ENCODE measurements at places on chromosomes 7 and 10.

GRCh38 chr7:156504687-156505545 lies 135.7 kb upstream of the RNF32 start:
- no peak for DNase-seq

- DNase-seq, result no peak
Measured at GRCh38 chr10:35212856-35213255, 86.2 kb downstream of the CREM start.

DNA sequence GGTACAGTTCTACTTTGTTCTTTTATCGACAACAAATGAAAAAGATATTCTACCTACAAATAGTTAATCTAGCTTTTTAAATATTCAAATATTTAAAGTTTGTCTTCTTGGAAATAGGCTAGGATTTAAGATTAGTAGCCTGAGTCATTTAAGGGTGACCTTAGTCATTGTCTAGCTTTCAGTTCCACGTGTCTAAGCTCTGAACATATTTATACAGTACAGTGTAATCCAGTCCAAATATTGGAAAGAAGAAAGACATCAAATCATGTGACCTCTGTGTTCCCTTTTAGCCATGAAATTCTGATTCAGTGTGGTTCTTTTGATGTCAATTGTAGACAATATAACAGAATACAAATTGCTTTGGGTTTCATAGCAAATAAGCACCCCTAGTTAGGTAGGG lies 121.1 kb downstream of the MALRD1 start:
- no peak for DNase-seq

GRCh38 chr7:15831606-15832005 lies 145.1 kb upstream of the MEOX2 start:
- no peak for DNase-seq

DNA sequence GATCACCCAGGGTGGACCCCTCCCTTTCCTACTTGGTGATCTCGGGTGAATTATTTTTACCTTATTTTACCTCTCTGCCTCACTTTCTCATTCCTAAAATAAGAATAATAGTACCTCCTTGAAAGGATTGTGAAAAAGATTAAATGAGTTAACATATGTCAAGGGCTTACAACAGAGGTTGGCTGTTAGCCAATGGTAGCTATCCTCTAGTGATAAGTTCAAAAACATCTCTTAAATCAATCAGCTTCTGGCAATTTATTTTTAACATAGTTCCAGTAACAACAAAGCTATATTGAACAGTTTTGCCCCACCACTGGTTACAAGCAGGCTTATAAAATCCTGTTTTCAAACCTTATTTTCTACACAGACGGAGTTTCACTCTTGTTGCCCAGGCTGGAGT lies 45.4 kb downstream of the TMEM168 start:
- no peak for DNase-seq

GRCh38 chr7:74579800-74580685 lies 77.5 kb upstream of the GTF2I start:
- DNase-seq, result no peak

DNA sequence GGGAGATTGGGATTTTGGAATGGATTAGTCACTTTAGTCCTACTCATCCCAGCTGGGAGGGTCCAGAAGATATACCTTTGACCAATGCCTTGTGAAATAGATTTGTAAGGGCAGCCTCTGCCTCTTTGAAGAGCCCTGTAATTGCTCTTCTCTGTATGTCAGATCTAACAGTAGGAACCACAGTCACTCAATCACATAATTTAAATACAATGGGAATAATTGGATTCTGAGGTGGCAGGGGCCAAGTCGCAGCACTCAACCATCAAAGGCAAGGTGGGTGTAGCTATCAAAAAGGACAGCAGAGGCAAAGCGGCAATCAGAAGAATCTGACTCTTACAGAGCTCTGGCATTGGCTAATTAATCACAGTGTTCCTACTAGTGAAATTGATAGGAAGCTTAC lies 650.9 kb upstream of the ANKRD30A start:
- no peak for DNase-seq

DNA sequence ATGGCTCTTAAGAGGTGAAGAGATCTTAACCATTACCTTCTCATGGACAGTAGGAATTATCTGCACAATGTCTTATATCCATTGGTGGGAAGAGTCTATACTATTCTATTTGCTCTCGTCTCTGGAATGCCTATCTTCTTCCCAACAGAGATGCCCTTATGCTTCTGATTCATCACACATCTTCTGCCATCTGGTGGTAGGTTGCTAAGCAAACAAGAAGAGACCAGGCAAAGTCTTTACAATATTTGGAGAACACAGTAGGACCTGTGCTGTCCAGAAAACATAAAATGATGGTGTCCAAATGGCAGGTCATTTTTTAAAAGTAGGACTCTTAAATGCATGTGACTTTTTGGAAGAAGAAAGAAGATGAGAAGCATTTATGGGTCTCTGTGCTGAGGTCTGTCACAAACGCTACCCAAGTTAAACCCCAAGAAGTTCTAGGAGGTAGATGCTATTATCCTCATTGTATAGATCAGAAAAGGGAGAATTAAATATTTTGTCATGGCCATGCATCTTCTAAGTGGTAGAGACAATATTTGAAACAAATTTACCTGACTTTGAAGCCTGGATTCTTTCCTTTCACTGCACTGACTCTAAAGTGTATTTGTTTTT lies 67.8 kb upstream of the NXPH1 start:
- peak; percentile 24 for DNase-seq

DNA sequence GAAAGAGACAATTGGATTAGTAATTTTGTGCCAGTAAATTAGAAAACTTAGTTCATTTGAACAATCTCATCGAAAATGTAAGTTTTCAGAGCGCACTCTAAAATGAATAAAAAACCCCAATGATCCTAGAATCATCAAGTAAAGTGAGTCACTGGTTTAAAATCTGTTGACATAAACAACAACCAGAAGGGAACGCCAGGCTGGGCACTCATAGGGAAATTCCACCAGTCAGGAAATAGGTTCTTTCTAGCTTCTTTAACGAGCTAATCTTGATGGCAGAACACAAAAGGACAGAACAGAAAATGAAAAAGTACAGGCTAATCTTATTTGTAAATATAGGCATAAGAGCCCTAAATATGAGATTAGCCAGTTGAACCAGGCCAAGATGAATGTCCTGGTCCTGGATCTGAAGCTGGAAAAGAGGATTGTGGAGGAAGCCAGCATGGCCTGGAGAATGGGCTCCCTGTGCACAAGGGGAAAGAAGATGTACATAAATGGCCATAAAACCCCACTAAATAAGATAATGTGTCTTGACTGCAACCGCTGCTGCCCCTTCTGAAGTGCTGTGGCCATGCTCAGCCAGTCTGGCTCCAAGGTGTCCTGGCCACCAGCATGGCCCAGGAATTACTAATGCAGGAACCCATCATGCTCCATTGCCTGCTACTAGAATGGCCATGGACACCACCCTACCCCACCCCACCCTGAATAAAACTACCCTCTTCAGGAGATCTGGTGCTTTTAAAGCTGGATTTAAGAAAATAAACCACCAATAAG lies 114.0 kb downstream of the WDFY4 start:
- DNase-seq, result no peak

DNA sequence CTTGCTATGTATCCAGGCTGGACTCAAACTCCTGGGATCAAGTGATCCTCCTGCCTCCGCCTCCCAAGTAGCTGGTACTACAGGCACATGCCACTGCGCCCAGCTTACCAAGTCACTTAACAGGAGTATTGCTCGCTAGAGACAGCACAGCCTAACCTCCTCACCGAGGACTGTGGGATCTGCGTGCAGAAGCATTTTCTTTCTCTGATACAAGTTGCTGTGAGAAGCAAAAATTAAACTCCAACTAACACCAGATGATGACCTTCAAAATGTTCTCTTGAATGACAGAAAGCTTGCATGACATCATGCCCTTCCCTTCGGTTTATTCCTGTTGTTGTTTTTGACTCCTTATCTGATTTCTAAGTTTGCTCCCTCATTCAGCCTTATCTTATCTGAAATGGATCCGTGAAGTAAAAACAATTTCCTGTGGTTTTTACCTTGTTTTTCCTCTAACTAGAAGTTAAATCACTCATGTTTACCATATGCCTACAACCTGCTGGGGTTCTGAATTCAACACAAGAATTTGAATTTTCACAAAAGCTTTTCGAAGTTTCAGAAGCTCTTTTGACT lies 94.4 kb upstream of the KIF5B start:
- no peak for DNase-seq

- DNase-seq, result no peak
Measured at GRCh38 chr10:71641449-71641848, 78.1 kb downstream of the C10orf105 start.

DNA sequence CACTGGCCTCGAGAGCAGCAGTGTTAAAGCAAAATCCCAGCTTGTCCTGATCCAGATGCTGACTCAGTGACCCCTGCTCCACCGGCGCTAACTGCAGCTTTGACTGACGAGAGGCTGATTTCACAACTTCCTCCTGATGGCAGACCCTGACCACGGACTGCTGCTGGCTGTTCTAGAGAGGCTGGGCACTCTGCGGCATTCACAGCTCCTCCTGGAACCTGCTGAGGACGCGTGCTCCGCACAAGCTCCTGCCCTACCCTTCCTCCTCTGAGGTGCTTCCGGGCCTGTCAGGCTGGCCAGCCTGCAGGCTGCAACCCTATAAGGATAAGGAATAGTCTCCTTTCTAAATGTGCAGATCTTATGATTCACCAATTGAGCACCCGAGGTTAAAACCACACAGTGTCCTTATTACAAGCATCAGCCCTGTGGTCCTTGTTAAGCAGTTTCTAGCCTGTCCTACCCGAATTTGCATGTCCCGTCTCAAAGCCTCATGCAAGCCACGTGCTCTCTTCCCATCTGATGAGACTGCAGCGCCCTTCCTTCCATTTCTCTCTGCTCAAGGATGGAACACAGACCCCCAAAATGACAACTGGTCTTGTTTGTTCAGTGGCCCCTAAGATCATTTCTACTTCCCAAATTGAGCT lies 35.5 kb upstream of the NCAPG2 start:
- DNase-seq, result no peak

- DNase-seq, result no peak
Measured at GRCh38 chr10:99233689-99234037, 2.0 kb downstream of the HPSE2 start.

GRCh38 chr10:22230158-22230833 lies 12.5 kb upstream of the EBLN1 start:
- peak; percentile 35 for DNase-seq

DNA sequence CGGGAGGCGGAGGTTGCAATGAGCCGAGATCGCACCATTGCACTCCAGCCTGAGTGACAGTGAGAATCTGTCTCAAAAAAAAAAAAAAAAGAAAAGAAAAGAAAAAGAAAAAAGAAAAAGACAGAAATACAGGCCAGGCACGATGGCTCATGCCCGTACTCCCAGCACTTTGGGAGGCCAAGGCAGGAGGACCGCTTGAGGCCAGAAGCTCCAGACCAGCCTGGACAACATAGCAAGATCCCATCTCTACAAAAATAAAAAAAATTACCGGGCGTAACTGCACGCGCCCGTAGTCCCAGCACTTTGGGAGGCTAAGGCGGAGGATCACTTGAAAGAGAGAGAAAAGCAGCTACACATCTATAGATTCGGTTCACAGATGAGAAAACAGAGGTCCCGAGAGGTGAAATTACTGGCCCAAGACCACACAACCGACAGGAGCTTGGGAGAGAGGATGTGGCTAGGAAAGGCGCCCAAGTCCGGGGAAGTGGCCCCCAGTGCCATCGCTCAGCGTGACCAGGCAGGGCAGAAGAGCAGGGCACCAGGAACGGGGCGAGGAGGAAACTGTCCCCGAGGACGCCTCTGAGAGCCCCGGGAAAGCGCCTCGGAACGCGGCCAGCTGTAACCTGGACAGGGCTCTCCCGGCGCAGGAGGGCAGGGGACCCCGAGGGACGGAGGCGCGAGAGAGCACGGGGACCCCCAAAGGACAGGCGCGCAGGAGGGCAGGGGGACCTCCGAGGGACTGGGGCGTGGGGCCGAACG lies 612 bp downstream of the SNX8 start:
- no peak for DNase-seq

DNA sequence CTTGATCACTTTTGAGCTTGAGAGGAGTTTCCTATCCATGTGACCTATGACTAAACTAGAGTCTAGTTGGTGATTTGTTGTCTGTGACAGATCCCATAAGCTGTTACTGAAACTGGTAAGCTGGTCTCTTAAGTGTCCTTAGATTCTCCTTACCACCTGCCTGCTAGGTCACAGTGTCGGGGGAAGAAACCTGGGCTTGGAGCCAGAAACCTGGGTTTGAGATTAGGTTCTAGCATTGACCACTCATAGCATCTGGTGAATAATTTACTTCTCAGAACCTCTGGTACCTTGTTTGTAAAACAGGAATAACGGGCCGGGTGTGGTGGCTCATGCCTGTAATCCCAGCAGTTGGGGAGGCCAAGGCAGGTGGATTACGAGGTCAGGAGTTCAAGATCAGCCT lies 21.8 kb upstream of the ITPRID1 start:
- DNase-seq, result no peak

DNA sequence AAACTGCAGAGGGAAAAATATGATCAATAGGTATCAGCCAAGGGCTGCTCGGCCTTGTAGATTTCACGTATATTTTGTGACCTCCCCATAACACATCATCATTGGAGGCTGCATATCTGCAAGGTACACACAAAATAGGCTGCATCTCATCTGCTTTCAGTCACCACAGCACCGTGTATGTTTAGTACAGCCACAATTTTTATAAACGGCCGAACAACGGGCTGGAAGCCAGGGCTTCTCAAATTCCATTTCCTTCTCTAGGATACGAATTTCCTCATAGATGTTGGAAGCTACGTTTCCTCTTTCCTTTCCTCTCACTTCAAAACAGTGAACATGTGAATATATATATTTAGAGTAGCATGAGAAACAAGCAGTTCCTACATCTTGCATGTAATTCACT lies 20.2 kb upstream of the FOXK1 start:
- peak; percentile 14 for DNase-seq

GRCh38 chr10:99534939-99535763 lies 2.4 kb downstream of the NKX2-3 start:
- DNase-seq, result no peak

- no peak for DNase-seq
Measured at GRCh38 chr7:144019457-144019856, 19.3 kb downstream of the OR6B1 start.

- no peak for DNase-seq
Measured at GRCh38 chr10:114663626-114664025, 5.6 kb upstream of the ABLIM1 start.

GRCh38 chr10:77011874-77012811 lies 625.5 kb downstream of the KCNMA1 start:
- no peak for DNase-seq

DNA sequence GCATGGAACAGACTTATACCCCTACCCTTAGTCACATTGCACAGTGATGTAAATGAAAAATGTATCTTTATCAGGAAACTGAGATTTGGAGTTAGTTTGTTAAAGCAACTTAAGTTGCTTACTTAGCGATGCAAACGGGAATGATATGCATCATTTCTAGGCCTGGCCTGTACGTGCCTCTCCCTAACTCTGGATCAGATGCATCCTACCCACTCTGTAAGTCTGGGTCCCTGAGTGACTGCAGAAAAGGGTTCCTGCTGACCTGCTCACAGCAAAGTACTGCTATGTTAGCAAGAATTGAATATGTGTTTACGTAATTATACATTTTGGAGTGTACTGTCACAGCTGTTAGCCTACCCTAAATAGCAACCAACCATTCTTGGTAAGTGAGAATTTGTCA lies 30.7 kb upstream of the PRTFDC1 start:
- DNase-seq, result no peak

Measured in NCI-H1092 (cell line).